ENCODE measurements at places on chromosomes 1 and 21.

DNA sequence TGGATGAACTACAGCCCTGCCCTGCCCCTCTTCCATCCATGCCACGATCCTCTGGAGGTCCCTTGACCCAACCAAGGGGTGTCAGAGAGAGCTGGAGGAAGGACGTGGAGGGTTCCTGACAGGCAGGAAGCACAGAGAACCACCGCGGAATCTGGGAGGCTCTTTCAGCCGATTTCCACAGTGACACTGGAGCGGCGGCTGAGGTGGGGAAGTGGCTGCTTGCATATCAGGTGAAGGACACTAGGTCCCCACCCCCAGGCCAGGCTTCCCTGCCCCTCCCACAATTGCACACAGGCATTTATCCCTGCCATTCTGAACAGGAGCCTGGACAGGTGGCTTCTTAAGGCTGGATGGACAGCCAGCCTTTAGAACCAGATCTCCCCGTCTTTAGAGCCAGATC is 17.5 kb downstream of the LRRC71 start:
- no peak for DNase-seq

- no peak for DNase-seq
Observed at GRCh38 chr1:168266644-168267186, 14.0 kb upstream of the TBX19 start.

- no peak for DNase-seq
Observed at GRCh38 chr1:9269721-9270120, 23.0 kb upstream of the SPSB1 start.

GRCh38 chr21:44290327-44291077 is 4.8 kb downstream of the AIRE start:
- DNase-seq, result no peak

- no peak for DNase-seq
Observed at GRCh38 chr21:36100971-36101641, 31.3 kb downstream of the CBR1 start.

- DNase-seq, result no peak
Observed at GRCh38 chr1:32172621-32173245, 6.7 kb upstream of the TXLNA start.

DNA sequence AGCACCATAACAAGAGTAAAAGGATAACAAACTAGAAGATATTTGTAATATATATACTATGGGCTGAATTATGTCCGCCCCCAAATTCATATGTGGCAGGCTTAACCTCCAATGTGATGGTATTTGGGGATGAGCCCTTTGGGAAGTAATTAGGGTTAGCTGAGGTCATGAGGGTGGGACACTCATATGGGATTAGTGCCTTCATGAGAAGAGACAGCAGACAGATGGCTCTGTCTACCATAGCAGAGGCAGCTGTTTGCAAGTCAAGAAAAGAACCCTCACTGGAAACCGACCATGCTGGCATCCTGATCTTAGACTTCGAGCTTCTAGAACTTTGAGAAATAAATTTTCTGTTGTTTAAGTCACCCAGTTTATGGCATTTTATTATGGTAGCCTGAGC is 303.6 kb downstream of the LMO4 start:
- DNase-seq, result no peak

GRCh38 chr1:198153103-198153502 is 3.7 kb upstream of the NEK7 start:
- no peak for DNase-seq

- DNase-seq, result no peak
Observed at GRCh38 chr1:93411000-93411399, 36.9 kb upstream of the FNBP1L start.

- no peak for DNase-seq
Observed at GRCh38 chr21:42245331-42246193, 26.6 kb downstream of the ABCG1 start.

- DNase-seq, result no peak
Observed at GRCh38 chr1:219794085-219794743, 134.1 kb downstream of the SLC30A10 start.

GRCh38 chr1:206035027-206035426 is 11.3 kb upstream of the CTSE start:
- no peak for DNase-seq

DNA sequence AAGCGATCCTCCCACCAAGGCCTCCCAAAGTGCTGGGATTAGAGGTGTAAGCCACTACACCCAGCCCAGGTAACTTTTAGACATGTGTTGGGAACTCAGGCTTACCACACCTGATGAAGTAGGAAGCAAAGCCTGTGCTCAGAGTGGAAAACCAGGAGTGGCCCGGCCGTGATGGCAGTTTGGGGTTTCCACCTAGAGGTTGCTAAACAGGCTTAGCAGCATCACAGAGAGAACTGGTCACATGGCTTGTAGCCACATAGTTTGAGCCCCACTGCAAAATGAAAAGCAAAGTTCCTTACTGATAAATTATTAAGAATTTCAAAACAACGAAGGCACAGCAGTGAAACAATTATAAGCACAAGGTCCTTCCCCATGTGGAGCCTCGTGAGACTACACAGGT is 142.6 kb upstream of the CXADR start:
- no peak for DNase-seq

DNA sequence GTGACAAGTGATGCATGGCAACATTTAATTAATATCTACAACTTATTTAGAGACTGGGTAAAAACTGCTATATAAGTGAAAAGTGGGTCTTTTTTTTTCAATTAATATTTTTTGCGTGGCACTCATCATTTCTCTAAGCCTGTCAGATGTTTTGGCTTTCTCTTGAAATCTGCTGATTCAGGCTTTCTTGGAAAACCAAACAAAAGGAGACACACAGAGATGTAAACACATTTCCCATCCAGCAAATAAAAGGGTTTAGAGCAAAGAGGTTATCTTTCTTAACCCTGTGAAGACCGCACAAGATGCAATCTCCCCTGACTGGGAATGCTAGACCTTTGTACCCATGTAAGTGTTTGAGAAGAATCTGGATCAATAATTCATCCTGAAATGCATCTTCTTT is 48.7 kb upstream of the PLXNA2 start:
- DNase-seq, result no peak

DNA sequence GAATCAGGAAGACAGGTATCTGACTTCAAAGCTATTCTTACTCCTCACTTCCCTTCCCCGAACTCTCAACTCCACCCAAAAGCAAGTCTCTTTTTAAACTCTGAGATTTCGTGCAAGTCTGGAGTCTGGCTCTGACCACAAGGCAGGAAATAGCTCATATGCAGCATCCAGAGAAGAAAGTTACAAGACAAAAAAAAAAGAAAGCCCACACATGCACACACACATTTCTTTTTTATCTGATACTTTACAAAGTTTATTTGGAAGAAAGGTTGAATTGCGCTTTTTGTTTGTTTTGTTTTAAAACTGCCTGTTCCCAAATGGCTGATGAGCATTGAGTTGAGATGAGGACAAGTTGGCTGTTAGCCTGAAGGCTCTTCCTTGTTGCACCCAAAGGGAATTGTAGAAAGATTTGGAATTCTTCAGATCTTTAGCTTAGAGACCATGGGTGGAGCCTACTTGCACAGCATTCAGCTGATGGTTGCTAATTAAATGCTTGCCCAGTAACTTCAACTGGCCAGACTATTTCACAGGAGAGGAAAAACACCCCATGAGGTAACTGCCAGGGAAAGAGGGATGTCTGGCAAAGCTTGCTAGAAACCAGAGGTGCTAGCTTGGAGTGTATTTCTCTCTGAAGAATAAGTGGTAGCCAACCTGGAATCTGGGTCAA is 490.3 kb downstream of the TTLL7 start:
- DNase-seq, result peak; percentile 17

DNA sequence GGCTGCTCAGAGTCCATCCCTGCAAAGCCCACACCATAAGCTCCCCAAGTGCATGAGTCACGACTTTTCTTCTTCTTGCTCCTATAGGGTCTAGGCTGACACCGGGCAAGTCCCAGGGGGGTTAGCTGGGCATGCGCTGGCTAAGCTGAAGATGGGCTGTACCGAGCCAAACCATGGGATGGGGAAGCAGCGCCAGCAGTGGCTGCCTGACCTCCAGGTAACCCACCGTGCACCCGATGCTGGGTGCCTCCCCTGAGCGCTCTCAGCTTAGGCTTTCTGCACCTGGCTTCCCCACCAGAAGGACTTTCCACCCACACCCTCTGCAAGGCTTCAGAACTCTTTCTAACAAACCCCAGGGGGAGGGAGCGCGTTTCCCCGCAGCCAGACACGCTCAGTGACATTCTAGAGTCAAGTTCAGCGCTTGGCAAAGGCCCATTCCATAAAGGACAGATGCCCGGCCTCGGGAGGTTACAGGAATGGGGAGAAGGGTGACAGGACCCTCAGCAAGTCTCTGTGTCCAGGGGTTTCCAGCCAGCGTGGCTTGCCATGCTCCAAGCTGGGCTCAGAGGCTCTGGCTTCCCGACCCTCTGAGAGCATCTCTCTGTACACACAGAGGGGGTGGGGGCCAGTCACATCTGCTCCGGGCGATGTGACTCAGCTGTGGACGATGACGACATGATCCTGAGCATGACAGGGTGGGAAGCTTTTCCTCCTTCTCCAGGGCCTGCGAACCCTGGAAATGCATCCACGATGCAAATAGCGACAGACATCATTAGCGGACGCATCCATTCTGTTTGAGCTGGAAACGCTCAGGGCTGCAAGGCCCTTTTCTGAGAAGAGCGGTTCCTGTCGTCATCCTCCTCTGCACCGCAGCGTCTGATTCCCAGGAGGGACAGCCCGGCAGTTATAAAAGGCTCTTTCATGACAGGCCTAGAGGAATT is 107.8 kb downstream of the SIK1 start:
- DNase-seq, result no peak

DNA sequence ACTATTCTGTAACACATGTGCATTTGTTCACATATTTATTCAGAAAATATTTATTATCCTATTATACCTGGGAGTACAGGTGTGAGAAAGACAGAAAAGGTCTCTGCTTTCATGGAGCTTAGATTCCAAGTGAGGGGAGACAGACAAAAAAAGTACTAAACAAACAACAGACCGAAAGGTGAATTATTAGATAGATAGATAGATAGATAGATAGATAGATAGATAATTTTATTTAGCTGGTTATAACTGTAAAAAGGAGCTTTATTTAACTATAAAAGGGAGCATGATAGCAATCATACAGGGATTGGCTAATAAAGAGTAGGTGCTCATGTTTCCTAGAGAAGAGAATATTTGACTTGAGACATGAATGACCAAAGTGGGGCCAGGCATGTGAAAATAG is 119.4 kb downstream of the TNFSF18 start:
- no peak for DNase-seq

DNA sequence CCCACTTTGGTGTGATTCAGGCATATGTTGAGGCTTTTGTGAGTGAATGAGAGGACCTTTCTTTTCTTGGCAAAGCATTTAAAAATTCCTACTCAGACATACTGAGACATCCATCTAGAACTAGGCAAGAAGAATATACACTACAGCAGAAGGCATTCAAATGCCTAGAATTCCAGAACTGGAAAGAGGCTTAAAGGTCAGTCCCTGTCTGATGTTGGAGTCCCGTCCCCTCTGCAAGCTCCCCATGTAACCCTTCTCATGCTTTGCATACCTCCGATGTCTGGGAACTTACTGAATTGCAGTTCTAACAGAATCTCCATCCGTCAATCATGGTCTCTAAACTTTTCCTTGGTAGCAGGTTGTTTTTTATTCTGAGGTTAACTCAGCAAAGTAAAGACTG is 152.9 kb downstream of the ATP6V1G3 start:
- no peak for DNase-seq

GRCh38 chr1:23793018-23793781 is 2.3 kb downstream of the LYPLA2 start:
- DNase-seq, result peak; percentile 36

GRCh38 chr1:160818207-160818937 is 22.4 kb downstream of the LY9 start:
- no peak for DNase-seq

GRCh38 chr1:31460027-31460426 is 47.0 kb downstream of the SERINC2 start:
- DNase-seq, result no peak

GRCh38 chr1:235102259-235102582 is 26.4 kb downstream of the TOMM20 start:
- no peak for DNase-seq

DNA sequence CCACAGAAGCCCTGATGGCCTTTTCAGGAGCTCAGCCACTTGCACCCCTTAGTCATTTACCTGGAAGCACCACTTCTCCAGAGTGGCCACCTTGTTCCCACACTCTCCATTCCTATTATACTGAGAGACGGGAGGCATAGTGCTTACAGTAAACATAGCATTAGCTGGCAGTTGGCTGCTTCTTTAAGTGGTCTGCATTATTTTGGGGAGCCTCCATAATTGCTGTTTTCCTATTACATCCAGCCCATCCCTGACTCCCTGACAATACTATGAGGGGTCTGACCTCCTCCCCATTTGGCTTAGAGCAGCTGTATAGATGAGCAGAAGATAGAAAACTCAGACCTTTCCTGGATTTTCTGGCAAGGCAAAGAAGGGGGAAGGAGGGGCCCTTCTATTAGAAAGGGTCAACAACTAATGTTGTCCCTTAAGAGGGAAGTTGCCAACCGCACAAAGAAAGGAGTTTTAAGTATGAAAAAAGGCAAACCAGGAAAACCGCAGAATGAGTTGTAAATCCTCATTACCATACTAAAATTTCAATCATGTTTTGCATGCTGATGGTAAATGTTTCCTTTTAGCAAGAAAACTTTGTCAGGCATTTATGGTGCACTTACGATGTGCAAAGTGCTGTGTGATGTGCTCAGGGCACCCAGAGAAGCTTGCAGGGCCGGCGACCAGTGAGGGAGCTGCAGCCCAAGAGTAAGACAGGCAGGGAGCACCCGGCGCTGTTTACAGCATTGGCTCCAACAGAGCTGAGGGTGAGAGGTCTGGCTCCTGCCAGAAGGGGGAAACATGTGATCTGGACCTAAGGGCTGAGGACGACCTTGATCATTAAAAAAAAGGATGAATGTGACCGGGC is 167.3 kb downstream of the ZZZ3 start:
- DNase-seq, result no peak

DNA sequence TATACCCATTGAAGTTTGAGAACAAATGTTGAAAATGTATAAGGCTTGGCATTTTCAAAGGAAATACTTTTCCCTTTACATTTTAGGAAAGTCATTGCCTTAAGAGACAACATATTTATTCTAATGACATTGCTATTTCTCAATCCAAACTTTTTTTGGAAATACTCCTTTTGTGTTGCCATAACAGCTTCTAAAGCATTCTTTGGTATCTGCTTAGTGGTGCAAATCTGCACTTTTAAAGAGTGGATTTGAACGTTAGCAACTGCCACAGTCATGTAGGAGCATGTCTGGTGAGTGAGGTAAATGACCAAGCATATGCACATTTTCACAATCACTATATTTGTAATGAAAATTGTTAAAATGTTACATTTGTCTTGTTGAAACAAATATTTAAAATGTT is 124.4 kb upstream of the GORAB start:
- DNase-seq, result no peak

GRCh38 chr1:203437696-203438315 is 37.8 kb upstream of the PRELP start:
- DNase-seq, result no peak
